ENCODE measurements at places on chromosomes 4 and X. TPM values are rescaled to one million over a fixed set of nuclear protein-coding genes. Genes with fewer than 3 reads are reported as not detected.
A peak's percentile ranks its signal among the peaks of the same experiment; 100 is the strongest.

FAM47B gene
- not detected for total RNA-seq

KCTD8 gene
- 16.6 TPM for total RNA-seq

SFRP2 gene
- 23.3 TPM for total RNA-seq

HTN1 gene
- total RNA-seq: not detected

- DNase-seq: peak; percentile 54
- no peaks in the 10 kb centered on the region for H3K4me1 ChIP-seq
- H3K27ac ChIP-seq: no peak overlapping the region
- H3K36me3 ChIP-seq: no peaks in the 10 kb centered on the region
- H3K27me3 ChIP-seq: no peaks in the 10 kb centered on the region
Measured at GRCh38 chr4:101393256-101393655, 45.9 kb upstream of the PPP3CA start.

DNA sequence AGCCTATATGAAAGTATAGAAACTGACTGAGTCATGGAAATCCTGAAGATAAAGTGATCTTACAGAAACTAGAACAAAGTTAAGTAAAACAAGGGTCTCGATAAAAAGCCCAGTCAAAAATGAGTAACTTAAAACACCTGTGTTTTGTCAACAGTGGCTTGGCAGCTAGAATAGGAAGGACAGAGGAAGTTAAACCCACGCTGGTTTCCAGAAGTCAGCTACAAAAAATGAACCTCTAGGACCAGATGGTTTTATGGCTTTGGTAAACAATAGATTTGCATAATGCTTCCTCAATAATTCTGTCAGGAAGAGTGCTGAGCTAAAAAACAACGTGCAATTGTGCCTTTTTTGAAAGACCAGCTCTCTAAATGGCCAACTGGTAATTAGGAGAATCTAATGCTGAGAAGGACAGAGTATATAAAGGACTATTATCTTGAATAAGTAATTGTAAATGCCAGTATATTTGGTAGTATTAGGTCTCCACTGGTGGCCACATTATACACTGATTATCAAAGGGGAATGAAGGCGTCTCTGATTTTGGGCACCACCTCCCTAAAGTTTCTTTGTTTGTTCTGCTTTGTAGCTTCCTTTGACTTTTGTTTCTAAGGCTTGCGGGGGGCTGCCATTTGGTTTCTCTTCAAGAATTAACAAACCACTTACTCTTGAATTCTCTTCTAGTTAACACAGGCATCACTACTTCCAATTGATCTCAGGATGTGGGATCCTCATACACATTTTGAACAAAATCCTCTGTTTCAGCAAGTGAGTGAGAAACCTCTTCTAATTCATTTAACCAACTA is 72.2 kb upstream of the PPP3CA start:
- H3K27me3 ChIP-seq: no peaks in the 10 kb centered on the region
- no peak for DNase-seq
- no peaks in the 10 kb centered on the region for H3K36me3 ChIP-seq
- no peaks in the 10 kb centered on the region for H3K4me1 ChIP-seq
- H3K4me3 ChIP-seq: no peak overlapping the region

DNA sequence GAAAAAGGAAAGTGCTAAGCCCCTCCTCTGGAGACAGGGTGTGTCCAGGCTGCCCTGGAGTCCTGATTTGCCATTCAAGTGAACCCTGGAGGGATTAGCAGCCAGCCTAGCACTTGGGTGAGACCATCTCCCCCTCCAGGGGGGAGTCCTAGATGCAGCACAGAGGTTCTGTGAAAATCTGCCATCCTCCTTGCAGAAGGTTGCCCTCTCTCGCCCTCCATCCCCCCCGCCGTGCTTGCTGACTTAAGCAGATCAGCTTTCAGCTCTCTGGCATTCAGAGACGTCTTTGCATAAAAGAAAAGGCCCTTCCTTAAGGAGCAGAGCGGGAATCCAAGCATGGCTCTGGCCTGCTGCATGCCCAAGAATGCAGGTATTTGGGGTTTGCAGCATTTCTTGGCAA is 102.1 kb upstream of the SCML1 start:
- H3K27me3 ChIP-seq: no peaks in the 10 kb centered on the region
- H3K4me1 ChIP-seq: no peaks in the 10 kb centered on the region
- DNase-seq: no peak

- no peaks in the 10 kb centered on the region for H3K27me3 ChIP-seq
- DNase-seq: no peak
- no peaks in the 10 kb centered on the region for H3K4me1 ChIP-seq
- no peak overlapping the region for H3K4me3 ChIP-seq
Measured at GRCh38 chr4:27574743-27575142, 714.1 kb downstream of the STIM2 start.

- no peak overlapping the region for H3K27ac ChIP-seq
- H3K4me1 ChIP-seq: no peaks in the 10 kb centered on the region
- DNase-seq: no peak
- H3K4me3 ChIP-seq: no peak overlapping the region
- H3K36me3 ChIP-seq: no peaks in the 10 kb centered on the region
Measured at GRCh38 chr4:181254771-181255170, 988.4 kb upstream of the TENM3 start.

DNA sequence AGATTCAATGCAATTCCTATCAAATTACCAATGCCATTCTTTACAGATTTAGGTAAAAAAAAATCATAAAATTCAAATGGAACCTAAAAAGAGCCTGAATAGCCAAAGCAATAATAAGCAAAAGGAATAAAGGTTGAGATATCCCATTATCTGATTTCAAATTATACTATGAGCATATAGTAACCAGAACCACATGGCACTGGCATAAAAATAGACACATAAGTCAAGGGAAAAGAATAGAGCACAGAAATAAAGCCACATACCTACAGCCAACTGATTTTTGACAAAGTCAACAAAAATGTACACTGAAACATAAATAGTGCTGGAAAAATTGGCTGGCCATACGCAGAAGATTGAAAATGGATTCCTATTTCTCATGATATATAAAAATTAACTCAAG is 853.7 kb downstream of the FAT4 start:
- no peaks in the 10 kb centered on the region for H3K36me3 ChIP-seq
- H3K4me1 ChIP-seq: no peaks in the 10 kb centered on the region
- no peaks in the 10 kb centered on the region for H3K27me3 ChIP-seq
- DNase-seq: no peak

- H3K36me3 ChIP-seq: no peaks in the 10 kb centered on the region
- H3K27me3 ChIP-seq: no peaks in the 10 kb centered on the region
- no peak overlapping the region for H3K27ac ChIP-seq
- H3K4me3 ChIP-seq: no peak overlapping the region
- H3K4me1 ChIP-seq: peaks cover 3% of the 10 kb centered on the region
- no peak for DNase-seq
Measured at GRCh38 chr4:111689731-111690130, 455.5 kb upstream of the FAM241A start.

DNA sequence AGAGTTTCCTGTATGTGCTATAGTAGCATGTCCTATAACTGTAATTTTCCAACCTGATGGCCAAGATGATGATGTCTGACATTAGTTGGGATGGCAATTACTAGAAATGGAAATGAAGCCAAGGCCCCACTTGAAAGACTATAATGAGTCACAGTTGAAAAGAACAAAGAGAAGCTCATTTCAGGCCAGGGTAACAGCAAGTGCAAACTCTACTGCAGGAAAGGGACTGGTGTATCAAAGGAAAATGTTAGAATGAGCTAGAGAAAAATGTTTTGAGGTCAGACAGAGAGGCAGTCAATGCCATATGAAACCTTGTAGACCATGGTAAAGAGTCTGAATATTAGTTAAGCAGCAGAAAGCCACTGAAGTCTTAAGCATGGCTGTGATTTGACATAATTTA is 146.2 kb upstream of the SH3RF1 start:
- no peak for DNase-seq
- no peak overlapping the region for H3K4me3 ChIP-seq
- peaks cover 6% of the 10 kb centered on the region for H3K4me1 ChIP-seq
- no peaks in the 10 kb centered on the region for H3K36me3 ChIP-seq
- no peaks in the 10 kb centered on the region for H3K27me3 ChIP-seq
- H3K27ac ChIP-seq: no peak overlapping the region

DNA sequence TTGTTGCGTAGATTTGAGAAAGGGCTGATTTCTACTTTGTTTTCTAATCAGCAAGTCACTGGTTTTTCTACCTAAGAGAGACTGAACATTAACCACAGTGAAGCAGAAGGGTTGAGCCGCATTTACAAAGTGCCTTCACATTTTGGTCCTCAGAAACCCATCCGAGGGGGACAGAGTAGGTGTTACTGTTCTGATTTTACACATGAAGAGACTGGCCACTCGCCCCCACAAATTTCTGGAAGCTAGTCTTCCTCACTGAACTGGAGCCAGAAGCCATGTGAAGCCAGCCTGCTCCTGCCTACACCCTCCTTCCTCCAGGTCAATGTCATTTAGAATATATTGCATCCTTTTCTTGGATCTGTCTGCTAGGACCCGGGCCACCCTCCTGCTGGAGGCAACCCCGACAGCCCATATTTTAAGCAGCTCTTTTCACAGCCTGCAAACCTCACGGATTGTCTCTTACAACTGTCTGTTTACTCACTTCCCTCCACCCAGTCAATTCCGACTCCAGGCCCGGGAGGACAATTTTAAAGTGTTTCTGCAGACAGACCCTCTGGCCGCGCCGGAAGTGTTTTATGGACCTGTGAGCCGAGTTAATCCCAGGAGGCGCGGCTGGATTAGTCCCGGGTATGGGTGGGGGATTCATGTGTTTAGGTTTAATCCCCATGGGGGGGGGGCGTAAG is 73.2 kb upstream of the BCOR start:
- peak; percentile 55 for DNase-seq
- no peaks in the 10 kb centered on the region for H3K27me3 ChIP-seq
- H3K36me3 ChIP-seq: no peaks in the 10 kb centered on the region
- H3K4me1 ChIP-seq: peaks cover 45% of the 10 kb centered on the region
- H3K27ac ChIP-seq: peak overlapping the region; percentile 62

DNA sequence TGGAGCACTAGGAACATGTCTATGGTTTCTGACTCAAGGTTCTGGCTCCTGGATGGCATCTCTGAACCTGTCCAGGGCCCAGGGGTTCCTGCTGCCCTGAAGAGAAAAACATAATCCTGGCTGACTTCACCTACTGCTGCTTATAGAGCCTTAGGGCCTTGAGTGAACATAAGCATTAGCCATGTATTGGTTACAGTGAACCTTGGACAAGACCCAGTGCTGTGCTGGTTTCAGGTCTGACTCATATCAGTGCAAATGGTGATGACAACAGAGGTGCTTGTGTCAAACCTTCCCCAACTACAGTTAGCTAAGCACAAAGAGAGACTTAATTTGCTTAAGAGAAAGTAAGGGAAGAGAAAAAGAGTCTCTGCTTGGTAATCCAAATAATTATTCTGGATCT is 1047.2 kb downstream of the GLUD2 start:
- no peaks in the 10 kb centered on the region for H3K27me3 ChIP-seq
- no peaks in the 10 kb centered on the region for H3K4me1 ChIP-seq
- no peak overlapping the region for H3K4me3 ChIP-seq
- no peak for DNase-seq
- H3K27ac ChIP-seq: no peak overlapping the region

- no peaks in the 10 kb centered on the region for H3K27me3 ChIP-seq
- no peaks in the 10 kb centered on the region for H3K4me1 ChIP-seq
- no peaks in the 10 kb centered on the region for H3K36me3 ChIP-seq
Measured at GRCh38 chr4:27917381-27917780, 1056.7 kb downstream of the STIM2 start.

All from thyroid gland (tissue), 4 donors.